ENCODE measurements at places on chromosomes 2 and 18.

DNA sequence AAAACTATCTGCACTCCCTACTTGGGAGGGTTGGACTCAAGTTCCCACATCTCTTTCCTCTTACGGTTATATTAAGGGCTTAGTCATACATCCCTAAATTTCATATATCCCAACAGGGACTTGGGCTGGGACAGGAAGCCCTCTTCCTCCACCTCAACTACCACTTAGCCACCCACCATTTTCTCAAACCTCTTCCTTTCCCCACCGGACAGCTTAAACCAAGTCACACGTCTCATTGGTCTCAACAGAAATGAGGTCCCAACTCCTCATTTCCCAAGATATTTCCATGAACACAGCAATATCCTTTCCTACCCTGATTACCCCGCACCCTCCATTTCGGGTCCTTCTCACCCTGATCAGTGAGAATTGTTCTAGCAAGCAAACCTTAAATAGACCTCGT lies 736 bp downstream of the ZSCAN30 start:
- DNase-seq, result peak; percentile 37

DNA sequence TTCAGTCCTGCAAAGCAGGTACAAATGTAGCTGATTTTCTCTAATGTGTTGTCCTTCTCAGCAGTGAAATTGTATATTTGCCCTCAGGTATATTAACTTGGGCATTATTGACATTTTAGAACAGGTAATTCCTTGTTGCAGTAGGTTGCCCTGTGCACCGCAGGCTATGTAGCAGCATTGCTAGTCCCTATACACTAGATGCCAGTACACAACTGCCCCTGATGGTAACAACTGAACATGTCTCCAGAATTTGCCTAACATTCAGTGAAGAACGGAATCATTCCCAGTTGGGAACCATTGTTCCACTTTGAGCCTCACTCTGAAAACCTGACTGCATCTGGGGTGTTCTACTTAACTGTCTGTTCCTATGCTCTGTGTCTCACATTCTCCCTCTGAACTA lies 23.1 kb upstream of the TFPI start:
- DNase-seq, result no peak

DNA sequence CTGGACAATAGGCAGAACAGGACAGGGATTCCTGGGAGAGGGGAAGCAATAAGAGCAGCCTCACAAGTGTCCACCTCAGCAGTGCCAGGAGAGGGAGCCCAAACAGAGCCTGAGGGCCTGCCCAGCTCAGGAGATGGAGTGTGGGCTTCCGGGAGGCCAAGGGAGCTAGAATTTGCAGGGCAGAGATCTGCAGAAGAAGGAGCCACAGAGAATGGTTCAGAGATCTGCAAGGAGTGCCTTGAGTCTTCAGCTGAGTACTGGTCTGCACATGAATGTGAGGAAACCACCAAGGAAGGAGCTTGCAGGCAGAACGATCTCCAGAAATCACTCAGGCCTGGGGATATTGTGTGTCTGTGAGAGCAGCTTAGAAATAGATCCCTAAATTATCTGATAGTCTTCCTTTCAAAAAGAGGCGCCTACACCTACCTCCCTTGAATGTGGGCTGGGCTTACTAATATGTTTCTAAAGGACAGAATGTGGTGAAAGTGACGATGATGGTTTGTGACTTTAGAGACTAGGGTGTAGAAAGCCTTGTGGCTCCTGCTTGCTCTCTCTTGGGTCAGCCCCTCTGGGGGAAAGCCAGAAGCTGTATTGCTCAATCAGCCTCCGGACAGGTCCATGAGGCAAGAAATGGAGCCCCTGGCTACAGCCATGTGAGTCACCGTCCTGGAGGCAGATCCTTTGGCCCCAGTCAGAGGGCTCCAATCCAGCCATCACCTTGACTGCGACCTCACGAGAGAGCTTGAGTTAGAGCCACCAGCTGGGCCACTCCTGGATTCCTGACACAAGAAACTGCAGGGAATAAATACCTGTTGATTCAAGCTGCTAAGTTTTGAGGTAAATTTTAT lies 7.6 kb upstream of the LPIN1 start:
- DNase-seq, result peak; percentile 66

DNA sequence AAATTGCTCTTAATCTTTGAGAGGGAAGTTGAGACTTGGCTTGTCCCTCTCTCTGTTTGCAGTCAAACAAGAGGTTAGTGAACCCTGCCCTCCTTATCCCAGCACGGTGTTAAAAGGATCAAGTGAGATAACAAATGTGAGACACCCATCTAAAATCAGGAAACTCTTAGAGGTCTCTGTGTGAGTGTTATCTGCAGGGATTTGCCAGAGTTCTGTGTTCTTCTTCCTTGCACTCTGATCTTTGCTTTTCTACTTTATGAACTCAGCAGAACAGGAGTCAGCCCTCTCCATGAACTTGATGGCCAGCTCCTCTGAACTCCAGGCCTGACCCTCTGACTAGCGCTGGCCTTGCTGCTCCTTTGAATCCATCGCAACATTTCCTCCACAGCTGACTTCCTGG lies 123.8 kb downstream of the NCKAP5 start:
- no peak for DNase-seq

DNA sequence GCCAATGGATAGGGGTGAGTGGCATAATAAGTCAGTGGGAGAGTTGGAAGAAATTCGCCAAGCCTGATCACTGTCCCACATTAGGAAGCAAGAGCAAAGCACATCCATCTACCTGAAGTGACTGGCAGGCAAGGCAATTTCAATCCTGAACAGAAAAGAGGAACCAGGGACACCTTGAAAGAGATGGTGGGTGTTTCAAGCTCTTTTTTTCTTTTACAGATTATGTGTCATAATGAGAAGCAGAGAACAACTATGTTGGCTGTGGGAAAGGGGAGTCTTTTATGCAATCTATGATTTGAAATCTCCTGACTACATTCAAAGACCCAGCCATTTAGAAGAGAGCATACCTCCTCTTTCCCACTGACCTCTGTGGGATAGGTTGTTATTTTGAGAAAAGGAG lies 63.5 kb downstream of the TGIF1 start:
- no peak for DNase-seq

DNA sequence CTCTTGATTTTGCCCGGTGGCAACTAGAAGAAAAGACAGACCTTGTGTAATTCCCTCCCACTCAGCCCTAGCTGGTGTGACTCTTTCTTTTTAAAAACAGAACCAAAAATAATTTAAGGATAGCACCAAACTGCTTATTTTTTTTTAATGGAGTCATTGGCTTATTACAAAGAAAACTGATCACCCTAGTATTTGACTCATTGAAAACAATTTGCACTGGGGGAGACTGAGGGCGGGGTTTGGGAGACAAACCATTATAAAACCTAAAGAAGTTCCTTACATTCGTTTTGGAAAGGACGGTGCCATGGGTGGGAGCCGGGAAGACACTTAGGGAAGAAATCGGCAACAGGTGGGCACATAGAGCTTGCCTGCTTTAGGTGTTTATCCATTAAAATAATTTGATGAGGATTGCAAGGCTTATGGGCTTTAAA lies 2.5 kb downstream of the PAX3 start:
- no peak for DNase-seq

DNA sequence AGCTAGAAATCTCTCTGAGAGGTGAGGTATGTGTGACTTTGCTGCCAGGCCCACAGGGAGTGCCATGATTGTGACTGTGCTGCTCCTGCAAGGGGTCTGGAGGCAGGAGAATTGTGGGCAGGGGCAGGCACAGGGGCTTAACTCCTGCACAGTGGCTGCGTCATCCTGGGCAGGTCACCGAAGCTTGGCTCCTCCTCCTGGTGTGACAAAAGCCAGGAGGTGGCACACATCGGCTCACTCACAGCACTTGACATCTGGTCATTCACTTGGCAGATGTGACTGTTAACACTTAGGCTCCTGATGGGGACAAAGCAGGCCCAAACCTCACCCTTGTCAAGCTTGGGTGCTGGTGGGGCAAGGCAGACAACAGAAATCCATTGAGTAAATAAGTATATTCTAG lies 36.4 kb upstream of the GLI2 start:
- DNase-seq, result no peak

DNA sequence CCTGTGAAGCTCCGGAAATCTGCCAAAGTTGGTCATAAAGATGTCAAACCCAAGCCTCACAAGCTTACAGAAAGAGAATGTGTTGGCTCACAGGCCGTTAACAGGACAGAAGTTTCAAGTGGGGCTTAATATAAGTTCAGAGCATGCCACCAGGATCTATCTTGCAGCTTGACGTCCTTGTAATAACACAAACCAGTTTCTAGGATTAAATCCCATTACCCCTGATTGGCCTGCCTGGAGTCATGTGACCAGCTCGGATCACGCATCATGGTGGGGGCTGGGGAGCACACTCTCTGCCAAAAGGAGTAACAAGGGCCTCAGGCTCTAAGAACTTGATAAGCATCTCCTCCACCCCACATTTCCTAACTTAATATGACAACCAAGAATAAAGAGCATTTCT lies 38.9 kb upstream of the SCG2 start:
- peak; percentile 29 for DNase-seq

DNA sequence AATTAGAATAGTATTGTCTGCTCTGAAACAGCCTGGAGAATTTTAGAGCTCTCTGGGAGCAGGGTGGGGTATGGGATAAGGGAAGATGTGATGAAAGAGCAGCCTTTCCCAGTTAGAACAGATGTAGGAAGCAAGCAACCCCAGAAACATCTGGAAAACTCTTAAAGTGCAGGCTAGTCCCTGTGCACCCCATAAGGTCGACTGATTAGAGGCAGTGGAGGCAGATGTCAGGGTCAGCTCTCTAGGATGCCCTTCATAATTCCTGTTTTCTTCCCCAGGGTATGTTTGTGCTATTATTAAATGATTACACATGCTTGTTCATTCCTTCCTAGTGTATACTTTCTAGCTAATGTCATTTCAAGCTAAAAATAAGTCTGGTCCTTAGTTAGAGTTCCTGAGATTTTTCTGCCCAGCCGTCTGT lies 41.7 kb downstream of the PTPRM start:
- DNase-seq, result peak; percentile 44

GRCh38 chr2:181252262-181253148 lies 204.7 kb upstream of the ITGA4 start:
- no peak for DNase-seq

GRCh38 chr18:38654946-38655345 lies 1089.3 kb upstream of the CELF4 start:
- DNase-seq, result no peak

All from stomach (tissue), 19 donors.